ENCODE measurements at places on chromosomes 16 and 17.

- no peak for DNase-seq
Observed at GRCh38 chr16:12447556-12447955, 356.1 kb downstream of the CPPED1 start.

- DNase-seq: no peak
Observed at GRCh38 chr17:11318207-11318606, 77.2 kb downstream of the SHISA6 start.

DNA sequence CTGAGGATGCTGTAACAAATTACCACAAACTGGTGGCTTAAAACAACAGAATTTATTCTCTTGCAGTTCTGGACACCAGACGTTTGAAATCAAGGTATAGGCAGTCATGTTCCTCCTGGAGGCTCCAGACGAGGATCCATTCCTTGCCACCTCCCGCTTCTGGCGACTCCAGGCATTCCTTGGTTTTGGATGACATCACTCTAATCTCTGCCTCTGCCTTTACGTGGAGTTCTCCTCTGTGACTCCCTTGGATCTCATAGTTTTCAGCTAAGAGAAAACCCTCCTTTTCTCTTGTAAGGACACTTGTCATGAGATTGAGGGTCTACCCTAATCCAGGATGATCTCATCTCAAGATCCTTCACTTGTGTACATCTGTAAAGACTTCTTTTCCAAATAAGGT is 31.4 kb upstream of the HS3ST3B1 start:
- no peak for DNase-seq

DNA sequence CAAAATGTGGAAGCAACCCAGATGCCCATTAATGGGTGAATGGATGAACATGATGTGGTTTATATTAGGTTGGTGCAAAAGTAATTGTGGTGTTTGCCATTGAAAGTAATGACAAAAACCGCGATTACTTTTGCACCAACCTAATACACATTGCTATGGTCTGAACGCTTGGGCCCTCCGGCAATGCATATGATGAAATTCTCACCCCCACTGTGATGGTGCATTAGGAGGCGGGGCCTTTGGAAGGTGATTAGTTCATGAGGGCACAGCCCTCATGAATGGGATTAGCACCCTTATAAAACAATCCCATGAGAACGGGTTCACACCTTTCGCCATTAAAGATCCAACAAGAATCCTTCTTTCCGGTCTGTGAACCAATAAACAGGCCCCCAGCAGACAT is 25.3 kb upstream of the PRM1 start:
- DNase-seq: no peak

Data from CMK (cell line).